ENCODE measurements at places on chromosomes 7 and 10. TPM values are rescaled to one million over a fixed set of nuclear protein-coding genes. Genes with fewer than 3 reads are reported as not detected.

The LEP gene
- 141 TPM for polyA plus RNA-seq

The GIMAP8 gene
- 3.6 TPM for polyA plus RNA-seq

The NUTM2E gene
- polyA plus RNA-seq: 0.58 TPM

The MNX1 gene
- polyA plus RNA-seq: 0.11 TPM

The PON1 gene
- not detected for polyA plus RNA-seq

The PILRA gene
- 12.8 TPM for polyA plus RNA-seq

The GRK5 gene
- 38.5 TPM for polyA plus RNA-seq
